Left renal pelvis (tissue), 4 donors: ENCODE measurements at places on chromosomes 6 and 20.
A peak's percentile ranks its signal among the peaks of the same experiment; 100 is the strongest.

GRCh38 chr6:110781522-110782214 lies 33.6 kb downstream of the CDK19 start:
- DNase-seq: no peak

DNA sequence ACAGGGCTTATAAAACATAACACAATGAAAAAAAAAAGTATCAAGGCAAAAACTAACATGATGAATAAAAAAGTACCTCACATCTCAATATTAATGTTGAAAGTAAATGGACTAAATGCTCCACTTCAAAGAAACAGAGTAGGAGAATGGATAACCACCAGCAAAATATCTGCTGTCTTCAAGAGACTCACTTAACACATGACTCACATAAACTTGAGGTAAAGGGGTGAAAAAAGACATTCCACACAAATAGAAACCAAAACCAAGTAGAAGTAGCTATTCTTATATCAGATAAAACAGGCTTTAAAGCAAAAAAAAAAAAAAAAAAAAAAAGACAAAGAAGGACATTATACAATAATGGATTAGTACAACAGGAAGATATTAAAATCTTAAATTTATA lies 86.9 kb downstream of the TBC1D32 start:
- no peak for DNase-seq

GRCh38 chr20:32332614-32333013 lies 25.5 kb upstream of the ASXL1 start:
- no peak for DNase-seq

DNA sequence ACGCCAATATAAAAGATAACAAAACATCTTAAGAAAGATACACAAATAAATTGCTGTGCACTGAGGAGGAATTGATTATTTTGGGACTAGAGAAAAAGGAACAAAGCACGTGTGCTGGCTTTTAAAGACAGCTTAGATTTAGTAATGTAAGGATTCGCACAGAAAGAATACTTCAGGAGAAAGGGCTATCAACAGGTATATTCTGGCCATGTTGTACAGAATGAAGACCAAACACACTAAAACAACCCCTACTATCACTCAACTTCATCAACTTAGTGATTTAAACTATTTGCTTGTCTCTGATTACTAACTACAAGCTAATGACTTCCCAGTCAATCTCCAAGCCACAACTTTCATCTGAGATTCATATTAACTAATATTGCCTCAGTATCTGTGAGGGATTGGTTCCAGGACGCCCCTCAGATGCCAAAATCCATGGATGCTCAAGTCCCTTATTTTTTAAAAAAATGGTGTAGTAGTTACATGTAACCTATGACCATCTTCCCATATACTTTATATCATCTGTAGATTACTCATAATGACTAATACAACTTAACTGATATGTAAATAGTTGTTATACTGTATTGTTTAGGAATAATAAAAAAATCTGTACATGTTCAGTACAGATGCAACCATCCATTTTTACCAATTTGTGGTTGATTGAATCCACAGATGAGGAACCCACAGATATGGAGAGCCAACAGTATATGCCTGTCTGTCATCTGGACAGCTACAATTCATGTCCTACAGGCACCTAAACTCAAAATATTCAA lies 4.5 kb downstream of the DEK start:
- DNase-seq: no peak

- no peak for DNase-seq
Observed at GRCh38 chr20:42572320-42573016, 617.2 kb downstream of the PTPRT start.

DNA sequence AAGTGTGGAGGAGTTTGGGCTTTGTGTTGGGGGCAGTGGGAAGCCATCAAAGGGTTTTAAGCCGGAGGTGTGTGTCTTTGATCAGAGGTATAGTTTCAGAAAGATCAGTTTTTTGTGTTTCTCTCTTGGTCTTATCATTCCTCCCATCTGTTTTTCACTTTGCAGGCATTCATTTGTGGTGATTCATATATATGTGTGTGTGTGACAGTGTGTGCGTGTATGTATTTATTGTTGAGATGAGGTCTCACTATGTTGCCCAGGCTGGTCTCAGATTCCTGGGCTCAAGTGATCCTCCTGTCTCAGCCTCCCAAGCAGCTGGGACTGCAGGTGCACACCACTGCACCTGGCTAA lies 11.1 kb upstream of the SERINC3 start:
- no peak for DNase-seq

- DNase-seq: no peak
Observed at GRCh38 chr20:44993343-44993742, 27.0 kb downstream of the STK4 start.

GRCh38 chr6:33689879-33690278 lies 21.6 kb downstream of the UQCC2 start:
- DNase-seq: no peak

DNA sequence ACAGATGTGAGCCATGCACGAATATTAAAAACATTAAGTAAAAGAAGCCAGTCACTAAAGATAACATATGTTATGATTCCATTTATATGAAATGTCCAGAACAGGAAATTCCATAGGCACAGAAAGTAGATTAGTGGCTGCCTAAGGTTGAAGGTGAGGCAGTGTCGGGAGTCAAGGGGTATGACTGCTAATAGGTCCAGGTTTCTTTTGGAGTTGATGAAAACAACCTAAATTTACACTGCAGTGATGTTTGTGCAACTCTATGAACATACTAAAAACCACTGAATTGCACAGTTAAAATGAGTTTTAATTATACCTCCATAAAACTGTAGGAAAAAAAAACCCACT lies 14.4 kb downstream of the SRPK1 start:
- DNase-seq: no peak

DNA sequence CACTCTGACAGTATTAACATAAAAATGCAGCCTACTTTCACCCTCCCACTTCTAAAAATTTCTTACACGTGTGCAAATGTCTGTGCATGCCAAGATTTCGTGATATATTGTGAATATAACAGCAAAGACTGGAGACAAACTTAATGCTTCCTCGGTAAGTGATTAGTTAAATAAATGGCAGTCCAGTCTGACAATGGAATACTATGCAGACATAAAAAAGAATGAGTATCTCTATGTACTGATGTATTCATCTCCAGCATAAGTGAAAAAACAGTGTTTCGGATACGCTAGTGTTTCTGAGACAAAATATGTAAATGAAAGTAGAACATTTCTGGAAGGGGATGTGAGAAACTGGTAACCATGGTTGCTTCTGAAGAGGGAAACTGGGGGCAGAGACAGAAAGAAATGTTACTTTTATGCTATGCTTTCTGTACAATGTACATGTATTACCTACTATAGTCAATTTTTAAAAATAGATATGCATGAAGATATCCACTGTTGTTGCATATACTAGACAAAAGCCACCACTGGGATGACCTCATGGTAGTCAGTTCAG lies 7.0 kb downstream of the SLC22A23 start:
- DNase-seq: no peak

GRCh38 chr20:10321138-10321717 lies 102.6 kb downstream of the SNAP25 start:
- no peak for DNase-seq

DNA sequence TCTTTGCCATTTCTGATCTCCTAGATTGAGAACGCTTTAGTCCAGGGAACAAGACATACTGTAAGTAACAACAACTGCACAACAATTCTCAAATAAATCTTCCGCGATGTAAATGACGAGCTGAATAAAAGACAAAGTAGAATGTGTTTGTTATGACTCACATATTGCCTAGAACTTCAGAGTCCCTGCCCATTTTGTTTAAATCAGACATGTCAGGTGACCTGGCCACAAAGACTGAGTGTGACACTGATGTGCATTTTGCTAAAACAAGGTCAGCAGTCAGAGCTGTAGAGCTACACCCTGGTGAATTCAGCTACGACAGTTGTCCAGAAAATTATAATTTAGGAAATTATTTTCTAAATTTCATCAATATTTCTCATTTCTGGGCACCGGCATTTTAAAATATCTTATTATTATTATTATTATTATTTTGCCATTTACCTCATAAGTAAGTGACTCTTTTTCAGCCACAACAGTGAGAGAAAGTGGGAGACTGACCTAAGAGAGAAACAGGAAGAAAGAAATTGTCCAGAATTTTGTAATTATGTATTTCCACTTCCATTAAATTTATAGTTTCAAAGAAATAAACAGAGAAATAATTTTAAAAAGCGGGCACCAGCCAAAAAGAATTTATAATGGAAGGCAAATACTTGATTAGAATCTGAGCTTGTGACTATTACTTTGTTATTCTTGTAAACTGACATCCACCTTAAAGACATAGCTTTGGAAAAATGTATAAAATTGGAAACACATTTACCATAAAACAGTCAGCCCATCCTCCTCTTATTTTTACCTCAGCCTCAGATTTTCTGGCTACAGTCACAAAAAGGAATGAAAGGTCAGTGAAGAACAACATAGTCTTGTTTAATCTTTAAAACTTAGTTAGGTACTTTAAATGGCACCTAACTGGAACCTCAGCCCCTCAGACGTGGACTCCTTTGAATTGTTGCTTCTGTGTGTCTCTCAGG lies 157.0 kb upstream of the CITED2 start:
- DNase-seq: no peak

DNA sequence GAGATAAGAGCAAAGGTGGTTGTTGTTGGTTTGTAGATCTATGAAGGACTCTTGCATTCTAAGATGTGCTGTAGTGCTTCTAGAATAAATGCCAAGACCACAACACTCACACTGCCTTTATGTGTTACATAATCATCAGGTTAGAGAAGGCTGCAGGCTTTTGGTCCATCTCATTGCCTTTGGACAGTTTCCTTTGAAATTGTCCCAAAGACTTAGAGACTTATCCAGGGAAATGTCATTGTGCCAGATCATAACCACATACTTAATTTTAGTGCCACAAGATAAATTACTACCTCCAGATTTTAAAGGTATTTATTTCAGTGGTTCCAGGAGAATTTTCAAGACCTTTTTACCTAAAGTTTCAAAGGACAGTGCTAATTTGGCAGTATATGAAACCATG lies 666.6 kb upstream of the CITED2 start:
- DNase-seq: no peak

- DNase-seq: no peak
Observed at GRCh38 chr6:82995066-82995465, 70.6 kb downstream of the UBE3D start.

DNA sequence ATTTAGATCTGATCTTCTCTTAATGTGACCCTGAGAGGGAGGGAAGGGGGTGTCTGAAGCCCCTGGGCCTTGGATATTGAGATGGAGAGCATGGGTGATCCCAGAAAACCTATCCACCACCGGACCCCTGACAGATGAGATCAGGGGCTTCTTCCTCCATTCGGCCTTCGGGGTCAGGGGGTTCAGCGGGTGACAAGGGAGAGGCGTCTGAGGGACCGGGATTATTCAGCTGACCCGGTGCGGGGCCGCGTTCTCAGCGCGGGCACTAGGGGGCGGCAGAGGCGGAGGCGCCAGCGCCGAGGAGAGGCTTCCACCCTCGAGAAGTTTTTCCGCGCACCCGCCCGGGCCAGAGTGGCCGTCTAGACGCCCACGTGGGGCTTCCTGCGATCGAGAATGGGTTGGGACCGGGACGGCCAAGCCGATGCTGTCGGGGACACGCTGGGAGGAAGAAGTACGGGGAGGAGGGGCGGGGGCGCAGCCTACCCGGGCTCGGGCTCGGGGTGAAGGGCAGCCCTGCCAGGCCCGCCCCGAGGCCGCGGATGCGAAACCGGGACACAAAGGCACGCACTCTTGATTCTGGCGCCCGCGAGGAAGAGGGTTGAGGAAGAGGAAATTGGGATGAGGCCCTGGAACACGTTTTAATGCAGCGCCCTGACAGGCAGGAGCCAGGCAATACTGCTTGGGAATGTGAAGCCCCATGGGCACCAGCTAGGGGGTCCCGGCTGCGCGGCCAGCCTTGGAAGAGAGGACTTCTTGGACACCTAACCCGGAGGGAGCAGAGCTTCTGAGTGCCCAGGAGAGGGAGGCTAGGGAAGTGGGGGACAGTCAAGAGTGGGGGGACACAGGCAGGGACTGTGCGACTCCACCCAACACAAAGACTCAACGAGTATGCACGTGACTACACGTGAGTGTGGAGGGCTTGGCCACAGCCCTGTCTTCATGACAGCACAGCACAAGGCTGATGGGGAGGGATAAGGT lies 30.6 kb downstream of the COL11A2 start:
- DNase-seq: peak; percentile 44

- no peak for DNase-seq
Observed at GRCh38 chr20:59351157-59352040, 51.0 kb downstream of the EDN3 start.

- no peak for DNase-seq
Observed at GRCh38 chr6:132687306-132687705, 26.5 kb downstream of the VNN1 start.

DNA sequence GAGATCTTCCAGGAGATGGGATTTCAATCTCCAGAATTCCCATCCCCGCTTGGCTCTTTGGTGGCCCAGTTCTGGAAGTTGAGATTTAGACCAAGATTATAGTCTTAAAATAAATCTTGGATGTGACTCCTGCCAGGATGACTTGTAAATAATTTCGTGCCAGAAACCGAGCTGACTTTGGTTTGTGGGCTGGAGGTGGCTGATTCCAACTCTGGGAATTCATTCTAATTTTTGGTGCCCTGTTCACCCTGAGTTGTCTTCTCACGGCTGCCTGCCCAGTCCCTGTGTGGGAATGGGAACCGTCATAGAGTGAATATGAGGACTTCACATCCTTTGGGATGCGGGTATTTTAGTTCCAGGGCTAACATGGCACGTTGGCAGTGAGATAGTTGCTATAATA lies 64.8 kb downstream of the JARID2 start:
- no peak for DNase-seq

DNA sequence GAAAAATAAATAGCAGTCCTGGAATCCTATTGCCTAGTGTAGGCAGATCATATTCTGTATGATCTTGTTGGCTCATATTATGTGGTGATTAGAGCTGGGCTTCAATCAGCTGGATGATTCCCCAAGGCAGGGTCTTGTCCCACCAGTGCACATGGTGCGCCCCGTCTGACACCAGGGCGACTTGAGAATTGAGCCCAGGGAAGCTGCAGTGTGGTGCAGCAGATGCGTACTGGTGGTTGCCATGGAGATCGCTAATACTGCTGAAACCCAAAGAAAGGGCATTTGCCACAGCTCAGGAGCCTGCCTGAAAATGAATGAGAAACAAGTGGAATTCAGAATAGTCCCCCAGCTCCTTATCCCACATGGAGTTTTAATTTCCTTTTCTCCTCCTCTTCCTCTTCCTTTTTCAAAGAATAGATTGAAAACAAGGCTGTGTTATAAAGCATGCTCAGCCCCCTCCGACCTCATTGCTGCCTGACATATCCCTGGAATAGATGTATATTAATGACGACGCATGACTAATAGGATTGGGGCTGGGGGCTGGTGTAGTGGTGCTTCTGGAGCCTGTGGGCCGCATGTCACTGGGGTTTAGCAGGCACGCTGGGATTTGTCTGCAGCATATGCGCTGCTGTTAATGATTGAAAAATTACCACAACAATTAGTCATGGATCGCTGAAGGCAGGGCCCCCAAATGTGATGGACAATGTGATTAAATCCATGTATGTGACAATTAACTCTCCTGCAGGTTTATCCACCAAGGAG lies 210.5 kb downstream of the FARS2 start:
- no peak for DNase-seq

GRCh38 chr20:49747707-49748524 lies 34.2 kb upstream of the B4GALT5 start:
- DNase-seq: no peak

- no peak for DNase-seq
Observed at GRCh38 chr6:43942616-43943015, 172.6 kb downstream of the VEGFA start.

GRCh38 chr6:53347250-53347920 lies 1.4 kb downstream of the ELOVL5 start:
- DNase-seq: peak; percentile 12
